GM13976 (cell line): ENCODE measurements at places on chromosomes 3 and 15.

DNA sequence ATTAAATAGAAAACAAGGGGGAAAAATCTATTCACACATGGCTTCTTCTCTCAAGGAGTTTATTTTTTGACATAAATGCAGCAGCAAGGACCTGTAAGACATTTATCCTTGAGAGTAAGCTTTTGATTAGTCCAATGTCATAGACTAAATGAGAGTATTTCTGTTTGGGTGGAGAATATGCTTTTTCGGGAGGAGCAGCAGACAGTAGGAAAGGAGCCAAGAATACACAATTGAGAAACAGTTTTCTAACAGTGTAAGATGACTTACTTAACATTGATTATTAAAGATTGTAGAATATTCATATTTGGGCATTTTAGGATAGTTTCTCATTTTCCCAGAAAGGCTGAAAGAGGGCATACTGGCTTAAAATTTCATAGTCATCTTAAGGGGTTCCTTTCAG lies 65.9 kb upstream of the PAQR5 start:
- DNase-seq: no peak

GRCh38 chr3:61868499-61868898 lies 307.1 kb downstream of the PTPRG start:
- no peak for DNase-seq

GRCh38 chr3:10513306-10513705 lies 7.9 kb upstream of the ATP2B2 start:
- no peak for DNase-seq

GRCh38 chr15:30033763-30034162 lies 49.0 kb upstream of the GOLGA8J start:
- no peak for DNase-seq

DNA sequence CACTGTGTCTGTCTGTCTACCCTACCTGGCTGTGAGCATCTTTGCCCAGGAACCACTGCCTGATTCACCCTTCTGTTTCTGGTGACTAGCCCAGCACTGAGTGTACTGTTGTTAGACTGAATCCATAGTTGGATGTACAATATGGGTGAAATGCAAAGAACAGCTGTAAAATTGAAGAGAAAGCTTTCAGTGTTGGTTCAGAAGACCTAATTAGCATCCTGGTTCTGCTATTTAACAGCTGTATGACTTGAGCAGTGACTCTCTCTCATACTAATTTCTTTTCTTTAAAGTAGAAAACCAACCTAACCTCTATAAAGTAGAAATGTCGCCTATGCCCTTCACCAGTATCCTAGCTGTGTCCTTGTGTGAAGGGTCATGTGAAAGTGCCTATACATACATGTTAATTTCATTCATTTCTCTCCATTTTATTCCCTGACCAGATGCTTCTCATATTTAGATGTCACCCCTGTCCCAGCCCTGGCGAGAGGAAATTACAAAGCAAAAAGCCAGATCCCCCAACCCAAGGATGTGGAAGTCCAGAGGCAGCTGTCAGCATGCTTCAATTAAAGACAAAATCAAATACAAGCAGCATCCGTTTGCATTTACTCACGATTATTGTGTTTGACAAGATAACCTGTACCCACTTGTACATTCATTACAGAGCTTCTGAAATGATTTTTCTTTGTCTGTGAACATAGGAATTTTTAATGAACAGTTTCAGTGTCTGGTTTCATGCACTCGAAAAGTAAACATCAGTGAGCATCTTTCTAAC lies 305.7 kb upstream of the ICE2 start:
- no peak for DNase-seq

DNA sequence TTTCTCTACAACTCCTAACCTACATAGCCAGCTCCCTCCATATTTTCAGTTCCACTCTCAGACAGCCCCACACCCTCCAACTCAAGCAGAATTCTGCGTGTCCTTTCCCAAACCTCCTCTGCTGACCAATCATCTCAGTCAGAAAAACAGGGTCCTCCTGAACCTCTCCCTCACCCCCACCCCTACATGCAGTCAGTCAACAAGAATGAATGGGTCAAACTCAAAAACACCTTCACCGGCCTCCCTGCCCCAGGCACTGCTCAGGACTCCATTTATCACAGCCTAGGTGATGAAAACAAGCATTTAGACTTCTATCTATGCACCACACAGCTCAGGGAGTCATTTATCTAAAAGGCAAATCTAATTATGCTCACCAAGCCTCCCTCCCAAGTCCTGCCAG lies 32.4 kb downstream of the MYL3 start:
- DNase-seq: no peak
